Fibroblast of skin of scalp (primary cell): ENCODE measurements at places on chromosomes 3 and 15.

GRCh38 chr3:12897381-12898289 is 56.3 kb upstream of the RPL32 start:
- peak; percentile 4 for DNase-seq

DNA sequence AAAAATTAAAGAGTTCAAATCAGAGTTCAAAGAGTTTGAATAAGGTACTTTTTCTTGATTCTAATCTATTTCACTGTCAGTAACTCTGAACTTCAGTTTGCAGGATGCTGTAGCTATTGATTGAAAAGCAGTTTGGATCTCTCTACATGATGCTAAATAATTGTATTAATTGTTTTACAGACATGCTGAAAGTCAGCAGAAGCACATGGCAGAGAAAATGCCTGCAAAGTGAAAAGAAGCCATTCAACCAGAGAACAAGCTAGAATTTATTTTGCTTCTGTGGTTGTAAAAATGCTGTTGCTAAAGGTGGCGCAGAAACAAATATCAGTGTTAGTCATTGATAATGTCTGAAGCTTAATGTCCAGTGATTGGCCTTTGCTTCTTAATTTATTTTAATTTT is 92.1 kb upstream of the IL12A start:
- no peak for DNase-seq

GRCh38 chr3:53733446-53733845 is 112.8 kb downstream of the CHDH start:
- DNase-seq, result no peak

DNA sequence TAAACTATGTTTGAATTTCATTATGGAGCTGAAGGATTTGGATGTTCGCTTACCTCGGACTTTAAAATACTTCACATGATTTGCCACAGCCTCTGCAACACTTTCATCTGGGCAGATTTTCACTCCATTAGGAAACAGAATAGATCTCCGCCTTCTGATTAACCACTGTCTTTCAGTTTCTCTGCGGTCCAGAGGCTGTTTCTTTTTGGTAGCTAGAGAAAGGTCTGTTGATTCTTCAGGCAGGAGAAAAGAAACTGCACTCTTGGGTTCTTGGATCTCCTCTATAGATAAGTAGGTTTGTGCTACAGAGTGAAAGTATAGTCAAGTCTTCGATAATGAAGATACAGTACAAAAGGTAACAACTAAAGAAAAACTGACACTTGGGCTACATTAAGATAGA is 844 bp downstream of the IMPG2 start:
- DNase-seq, result no peak

DNA sequence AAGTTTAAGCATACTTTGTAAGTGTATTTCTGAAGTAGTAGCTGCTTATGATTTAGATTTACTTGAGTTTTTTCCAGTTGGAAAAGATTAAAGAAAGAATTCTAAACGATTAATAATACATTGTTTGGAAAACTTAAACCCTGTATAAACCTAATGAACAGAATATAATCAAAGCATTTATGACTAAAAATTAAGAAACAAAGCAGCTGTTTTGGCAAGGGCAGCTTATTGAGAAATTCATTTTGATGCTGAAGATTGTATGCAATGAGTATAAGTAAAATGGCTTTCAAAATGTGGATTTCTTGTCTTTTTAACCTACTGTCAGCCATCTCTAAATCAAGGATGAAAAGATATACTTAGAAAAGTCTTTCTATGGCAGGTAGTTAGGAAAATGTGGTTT is 140.2 kb downstream of the POLQ start:
- DNase-seq, result no peak

GRCh38 chr3:52512727-52513126 is 17.6 kb downstream of the STAB1 start:
- no peak for DNase-seq

- DNase-seq, result no peak
Measured at GRCh38 chr15:100942656-100943425, 23.7 kb downstream of the LRRK1 start.

DNA sequence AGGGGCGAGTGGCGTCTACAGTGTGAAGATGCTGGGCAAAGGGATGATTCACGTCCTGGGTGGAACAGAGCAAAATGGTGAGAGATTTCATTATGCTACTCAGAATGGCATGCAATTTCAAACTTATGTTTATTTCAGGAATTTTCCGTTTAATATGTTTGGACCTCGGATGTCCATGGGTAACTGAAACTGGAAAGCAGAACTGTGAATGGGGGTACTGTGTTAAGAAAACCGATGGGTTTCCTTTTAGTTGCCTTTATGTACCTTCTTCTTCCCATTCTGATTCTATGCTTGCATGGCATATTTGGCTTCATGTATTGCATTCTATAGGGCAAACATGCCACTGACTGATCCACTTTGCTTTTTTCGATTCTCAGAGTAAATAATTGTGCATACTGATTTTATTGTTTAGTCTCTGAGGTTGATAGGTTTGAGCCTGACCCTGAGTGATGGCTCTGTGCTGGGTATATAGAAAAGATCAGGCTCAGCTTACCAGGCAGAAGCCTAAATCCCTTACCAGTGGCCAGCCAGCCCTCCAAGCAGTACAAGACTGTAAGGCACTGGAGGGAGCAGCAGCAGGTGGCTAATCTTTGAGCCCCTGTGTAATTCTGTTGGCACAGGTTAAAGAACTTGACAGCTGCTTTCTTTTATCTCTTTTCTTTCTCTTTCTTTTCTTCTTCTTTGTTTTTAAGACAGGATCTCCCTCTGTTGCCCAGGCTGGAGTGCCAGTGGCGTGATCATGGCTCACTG is 4.5 kb downstream of the QTRT2 start:
- DNase-seq, result no peak
